Aorta (tissue), 5 donors: ENCODE measurements at places on chromosomes 2 and 18.

DNA sequence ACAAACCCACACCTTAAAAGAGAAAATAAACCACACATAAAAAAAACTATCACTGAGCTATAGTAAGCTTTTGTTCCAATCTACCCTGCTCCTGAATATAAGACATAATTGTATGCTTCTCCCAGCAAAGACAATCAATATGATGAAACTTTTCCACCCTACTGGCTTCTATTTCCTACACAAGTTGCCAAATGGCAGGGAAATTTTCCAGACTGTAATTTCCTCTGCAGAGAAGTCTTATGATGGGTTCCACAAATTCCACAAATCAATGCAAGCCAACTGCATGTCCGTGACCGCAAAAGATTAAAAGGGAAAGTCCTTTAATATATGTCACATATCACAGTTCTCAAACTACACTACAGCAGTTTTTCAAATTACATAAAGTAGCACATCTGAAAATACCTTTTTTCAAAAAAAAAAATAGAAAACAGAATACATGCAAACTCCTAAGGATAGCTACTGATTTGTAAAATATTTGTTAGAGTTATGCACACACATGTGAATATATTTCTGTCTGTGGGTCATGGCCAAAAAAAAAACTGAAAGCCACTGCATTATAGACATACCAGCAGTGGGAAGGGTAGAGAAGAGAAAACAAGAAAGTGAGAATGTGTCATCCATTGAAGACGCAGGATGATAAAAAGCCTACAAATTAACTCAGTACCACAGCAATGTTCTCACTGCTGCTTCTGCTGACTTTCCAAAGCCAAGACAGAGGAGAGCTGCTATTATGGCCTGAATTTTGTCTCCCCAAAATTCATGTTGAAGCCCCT lies 61.4 kb downstream of the RPL31 start:
- no peak for DNase-seq

DNA sequence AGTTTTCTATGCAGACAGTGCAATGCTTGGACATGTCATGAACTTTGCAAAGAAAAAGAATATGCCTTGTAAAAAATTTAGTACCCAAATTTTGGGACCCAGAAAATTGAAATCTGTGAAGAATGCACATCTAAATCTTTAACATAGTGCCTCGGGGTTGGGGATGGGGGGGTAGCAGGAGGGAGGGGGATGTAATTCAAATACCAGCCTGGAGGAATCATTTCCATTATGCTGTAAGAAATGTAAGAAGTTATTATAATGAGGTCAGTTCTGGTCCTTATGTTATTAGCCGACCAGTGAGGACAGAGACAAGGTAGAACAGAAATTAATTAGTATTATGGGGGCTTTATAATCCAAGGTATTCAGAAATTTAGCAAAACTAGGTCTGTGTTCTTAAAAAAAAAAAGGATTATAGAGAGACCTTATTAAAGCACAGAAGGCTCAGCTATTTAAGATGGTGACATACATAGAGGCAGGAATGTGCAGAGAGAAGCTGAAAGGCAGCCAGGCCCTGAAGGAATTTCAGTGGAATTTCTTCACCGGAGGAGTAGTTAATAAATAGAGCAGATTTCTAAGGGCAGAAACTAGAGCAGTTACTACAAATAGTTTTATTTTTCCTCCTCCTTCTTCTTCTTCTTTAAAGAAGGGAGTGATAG lies 89.0 kb upstream of the RBMS1 start:
- no peak for DNase-seq

DNA sequence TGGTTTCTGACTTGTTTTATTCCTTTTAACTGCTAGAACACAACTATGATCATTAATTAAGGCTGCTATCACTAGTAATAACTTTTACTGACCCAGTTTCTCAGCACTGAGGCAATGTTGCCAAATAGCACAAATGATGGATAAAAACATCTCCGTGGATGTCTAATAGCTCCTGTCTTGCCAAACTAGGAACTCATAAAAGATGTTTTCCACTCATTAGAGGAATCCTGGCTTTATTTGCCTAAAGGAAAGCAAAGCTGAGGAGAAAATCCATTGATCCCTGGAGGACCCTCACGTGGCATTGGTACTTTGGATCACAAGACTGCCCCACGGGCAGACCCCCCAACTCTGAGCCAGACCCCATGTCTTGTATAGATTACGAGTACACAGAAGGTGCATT lies 96.1 kb upstream of the ZNF397 start:
- DNase-seq: no peak

DNA sequence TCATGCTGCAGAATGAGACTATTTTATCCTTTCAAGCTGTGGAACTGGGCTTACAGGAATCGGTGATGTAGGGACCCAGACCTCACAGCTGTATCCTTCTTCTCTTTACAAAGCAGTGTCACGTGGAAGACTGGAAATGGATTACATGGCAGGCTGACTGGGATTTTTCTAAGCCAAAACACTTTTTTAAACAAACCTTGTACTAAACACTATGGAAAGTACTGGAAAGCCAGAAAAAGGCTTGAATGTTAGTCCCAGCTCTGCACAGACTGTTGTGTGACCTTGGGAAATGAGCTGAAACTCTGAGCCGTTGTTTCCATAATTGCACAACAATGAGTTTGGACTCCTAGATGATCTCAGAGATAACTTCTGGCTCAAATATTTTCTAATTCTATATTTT lies 7.6 kb upstream of the ADAM23 start:
- DNase-seq: no peak

- DNase-seq: no peak
Measured at GRCh38 chr2:217438821-217439220, 564.0 kb downstream of the TNS1 start.

- no peak for DNase-seq
Measured at GRCh38 chr18:2655954-2656236, 369 bp downstream of the SMCHD1 start.

GRCh38 chr2:104109356-104109755 lies 744.6 kb upstream of the POU3F3 start:
- DNase-seq: no peak

DNA sequence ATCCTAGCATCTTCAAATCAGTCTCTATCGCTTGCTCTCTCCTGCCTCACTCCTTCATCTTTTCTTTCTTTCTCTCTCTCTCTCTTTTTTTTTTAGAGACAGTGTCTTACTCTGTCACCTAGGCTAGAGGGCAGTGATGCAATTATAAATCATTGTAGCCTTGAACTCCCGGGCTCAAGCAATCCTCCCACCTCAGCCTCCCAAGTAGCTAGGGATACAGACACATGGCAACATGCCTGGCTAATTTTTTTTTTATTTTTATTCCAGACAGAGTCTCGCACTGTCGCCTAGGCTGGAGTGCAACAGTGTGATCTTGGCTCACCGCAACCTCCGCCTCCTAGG lies 10.6 kb upstream of the SLC66A3 start:
- no peak for DNase-seq

DNA sequence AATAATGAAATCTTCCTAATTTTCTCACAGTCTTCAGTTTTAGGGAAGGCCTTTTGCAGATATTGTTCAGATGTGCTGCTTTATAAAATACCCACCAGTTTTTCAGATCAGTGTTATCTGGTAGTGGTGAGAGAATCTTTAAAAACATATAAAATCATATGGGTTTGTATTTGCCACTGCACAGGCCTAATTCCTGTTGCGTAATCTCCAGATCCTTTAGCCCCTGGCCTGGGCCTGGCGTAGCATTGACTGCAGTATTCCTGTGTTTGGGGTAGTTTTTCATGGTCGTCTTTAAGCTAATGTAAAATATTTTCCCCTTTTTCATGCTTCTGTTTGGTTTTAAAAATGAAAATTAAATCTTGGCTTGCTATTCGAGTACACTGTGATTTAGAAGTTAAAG lies 43.2 kb downstream of the TSHZ1 start:
- no peak for DNase-seq

DNA sequence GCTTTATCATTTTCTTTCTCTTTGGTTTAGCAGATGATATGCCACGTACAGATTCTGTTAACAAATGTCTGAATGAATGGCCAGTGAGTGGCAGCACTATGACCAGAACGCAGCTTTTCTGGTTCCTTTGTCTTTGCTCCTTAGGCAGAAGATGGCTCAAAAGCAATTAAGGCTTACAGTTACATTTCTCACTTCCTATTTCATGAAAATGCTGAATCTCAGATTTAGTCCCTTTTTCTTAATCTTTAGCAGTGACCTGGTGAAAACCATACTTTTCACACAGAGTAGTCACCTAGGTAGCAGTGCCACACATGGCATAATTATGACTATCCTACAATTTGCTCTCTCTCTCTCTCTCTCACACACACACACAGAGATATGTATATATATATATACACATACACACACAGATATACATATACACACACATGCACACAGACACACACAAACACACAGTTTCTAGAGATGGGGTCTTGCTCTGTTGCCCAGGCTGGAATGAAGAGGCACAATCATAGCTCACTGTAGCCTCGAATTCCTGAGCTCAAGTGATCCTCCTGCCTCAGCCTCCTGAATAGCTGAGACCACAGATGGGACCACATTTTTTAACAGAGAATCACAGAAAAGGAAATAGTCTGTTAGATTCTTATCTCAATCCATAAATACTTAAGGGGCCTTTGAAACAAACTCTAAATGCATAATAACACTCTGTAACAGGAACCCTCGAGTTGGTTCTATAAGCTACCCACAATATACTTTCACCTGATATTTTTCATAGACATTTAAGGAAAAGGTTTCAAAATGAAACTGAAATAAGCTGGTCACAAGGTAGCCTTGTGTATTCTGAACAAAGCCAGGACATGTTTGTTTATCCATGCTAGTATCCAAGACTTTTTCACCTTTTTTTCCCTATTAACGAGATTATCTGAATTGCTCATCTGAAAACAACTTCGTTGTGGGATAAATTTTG lies 11.6 kb downstream of the PDE6D start:
- DNase-seq: no peak

DNA sequence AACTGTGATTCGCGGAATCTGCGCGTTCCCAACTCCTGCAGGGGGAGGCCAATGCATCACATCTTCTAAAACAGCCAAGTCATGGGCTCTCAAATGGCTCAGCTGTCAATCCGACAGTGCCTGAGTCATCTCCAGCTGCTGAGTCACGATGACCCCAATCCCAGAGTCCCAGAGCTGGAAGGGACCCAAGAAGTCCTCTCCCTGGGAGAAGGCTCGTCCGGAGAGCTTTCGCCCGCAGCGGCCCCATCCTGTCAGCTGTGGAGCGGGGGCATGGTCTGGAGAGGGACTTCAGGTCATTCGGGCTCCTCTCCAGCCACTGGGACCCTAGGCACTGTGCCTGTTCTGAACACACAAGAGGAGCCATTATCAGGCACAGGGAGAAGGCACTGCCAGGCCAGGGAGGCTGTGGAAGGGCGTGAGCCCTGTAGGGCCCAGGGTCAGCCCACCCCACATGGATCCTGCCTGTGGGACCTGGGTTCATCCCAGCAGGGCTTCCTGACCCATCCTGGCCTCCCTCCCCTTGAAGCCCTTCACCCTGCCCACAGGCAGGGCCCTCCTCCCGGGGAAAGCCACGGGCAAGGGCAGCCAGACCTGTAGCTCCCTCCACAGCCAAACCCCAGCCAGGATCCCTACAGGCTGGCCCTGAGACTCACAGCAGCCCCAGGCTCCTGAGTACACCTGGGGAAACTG lies 47.6 kb upstream of the GPC1 start:
- DNase-seq: peak; percentile 78

DNA sequence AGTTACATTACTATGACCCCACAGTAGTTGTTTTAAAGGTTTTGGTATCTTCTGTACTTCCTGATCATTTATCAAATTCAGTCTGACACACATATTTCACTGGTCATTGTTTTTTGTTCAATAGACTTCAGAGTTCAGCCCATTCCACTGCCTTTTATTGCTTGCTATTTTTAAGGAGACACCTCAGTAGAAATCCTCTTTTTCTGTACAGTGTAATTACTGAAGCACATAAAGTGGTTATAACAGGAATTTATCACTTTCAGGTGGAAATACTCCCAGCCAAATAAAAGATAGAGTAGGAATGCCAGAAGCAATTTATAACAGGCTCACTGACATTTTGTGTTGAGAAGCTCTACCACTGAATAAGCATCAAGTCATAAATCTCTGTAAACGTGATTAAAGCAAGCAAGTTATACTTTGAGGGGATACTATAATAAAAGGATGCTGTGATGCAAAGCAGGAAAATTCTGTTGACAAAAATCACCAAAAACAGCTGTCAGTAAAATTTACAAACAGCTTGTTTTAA lies 6.6 kb upstream of the BARD1 start:
- no peak for DNase-seq

- peak; percentile 86 for DNase-seq
Measured at GRCh38 chr2:222709191-222709891, 37.9 kb downstream of the MOGAT1 start.

- no peak for DNase-seq
Measured at GRCh38 chr2:219868635-219869034, 241.2 kb downstream of the SLC4A3 start.

DNA sequence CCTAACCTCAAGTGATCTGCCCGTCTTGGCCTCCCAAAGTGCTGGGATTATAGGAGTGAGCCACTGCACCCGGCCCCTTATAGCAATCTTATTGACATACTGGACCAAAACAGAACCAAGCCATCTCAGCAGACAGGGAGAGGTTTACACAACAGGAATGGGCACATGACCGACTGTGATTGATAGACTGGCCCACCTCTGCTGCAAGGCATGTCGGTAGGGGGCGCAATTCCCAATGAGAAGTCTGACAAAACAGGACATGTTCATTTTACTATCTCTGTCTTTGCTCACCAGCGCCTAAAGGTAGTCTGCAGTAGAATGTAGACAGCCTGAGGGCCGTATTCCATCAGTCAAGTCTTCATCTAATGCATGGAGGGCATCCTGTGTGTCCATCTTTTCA lies 2.0 kb downstream of the LYPD6B start:
- DNase-seq: no peak

DNA sequence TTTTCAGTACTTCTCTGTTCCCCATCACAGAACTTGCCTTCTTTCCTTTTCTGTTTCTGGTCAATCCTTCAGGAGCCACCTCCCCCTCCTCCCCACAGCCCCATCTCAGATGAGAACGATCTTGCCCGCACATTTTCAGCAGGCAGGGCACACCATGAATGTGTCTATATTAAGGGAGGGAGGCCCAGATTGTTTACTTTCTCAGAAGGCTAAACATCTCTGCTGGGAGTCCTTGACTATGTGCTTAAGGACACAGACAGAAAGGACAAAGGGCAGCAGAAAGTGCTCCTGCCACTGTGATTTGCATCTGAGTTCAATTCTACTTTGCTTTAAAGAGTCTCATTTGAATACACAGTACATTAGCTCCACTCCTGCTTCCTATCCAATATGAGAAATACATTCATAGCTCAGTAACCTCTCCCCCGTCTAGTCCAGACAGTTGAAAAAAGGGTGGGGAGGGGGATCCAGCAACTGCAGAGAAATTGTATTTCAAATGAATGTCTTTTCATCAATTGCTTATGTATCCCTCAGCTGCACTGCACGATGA lies 175.0 kb upstream of the PARD3B start:
- no peak for DNase-seq

DNA sequence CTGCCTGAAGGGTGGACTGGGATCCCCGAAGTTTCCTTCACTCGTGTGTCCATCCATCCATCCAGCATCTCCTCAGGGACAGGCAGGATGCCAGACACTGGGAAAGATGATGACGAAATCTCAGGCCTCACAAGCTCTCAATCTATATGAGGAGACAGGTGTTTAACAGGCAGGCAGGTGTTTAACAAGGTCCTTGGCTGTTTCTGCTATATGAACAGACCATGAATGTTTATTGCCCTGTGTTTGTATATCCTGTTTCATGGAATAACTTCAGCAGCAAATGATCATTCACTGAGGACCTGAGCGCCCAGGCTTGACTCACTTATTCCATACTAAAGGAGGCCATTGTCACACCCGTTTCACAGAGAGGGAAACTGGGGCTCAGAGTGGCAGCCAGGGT lies 685.8 kb upstream of the HS6ST1 start:
- DNase-seq: no peak

- no peak for DNase-seq
Measured at GRCh38 chr18:9627642-9628041, 13.3 kb upstream of the PPP4R1 start.
